ENCODE measurements at places on chromosomes 12 and 14.

- DNase-seq = no peak
These were observed 41.9 kb upstream of the BEGAIN start for GRCh38 chr14:100629098-100629497.

DNA sequence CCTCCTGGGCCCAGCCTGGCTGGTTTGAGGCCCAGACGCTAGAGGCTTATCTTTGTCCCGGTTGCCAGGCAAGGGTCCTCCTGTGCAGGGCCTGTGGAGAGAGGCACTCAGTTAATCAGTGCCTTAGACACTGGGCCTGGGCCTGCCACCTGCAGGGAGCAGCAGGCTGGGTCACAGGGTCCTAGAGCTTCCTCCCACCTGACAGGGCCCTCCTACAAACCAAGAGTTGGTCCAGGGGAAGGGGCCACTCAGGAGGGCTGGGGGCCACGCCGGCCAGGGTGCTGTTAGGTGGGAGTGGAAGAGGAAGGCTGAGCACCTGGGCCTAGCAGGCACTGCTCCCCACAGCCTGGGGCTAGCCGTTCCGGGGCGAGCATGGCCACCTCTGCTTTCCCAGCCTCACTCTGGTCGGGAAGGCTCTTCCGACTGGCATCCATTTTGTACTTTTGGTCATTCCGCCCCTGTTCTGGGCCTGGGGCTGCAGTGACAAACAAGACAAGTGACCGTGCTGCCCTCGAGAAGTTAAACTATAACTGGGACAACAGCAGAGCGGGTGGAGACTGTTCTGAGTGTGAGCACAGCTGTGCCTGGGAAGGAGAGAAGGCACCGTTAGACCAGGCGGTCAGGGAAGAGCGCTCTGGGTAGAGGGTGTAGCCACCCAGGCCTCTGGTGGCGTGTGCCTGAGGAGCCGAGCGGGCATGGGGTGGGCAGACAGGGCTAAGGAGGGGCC, 27.2 kb downstream of the FBRSL1 start:
- no peak for DNase-seq

DNA sequence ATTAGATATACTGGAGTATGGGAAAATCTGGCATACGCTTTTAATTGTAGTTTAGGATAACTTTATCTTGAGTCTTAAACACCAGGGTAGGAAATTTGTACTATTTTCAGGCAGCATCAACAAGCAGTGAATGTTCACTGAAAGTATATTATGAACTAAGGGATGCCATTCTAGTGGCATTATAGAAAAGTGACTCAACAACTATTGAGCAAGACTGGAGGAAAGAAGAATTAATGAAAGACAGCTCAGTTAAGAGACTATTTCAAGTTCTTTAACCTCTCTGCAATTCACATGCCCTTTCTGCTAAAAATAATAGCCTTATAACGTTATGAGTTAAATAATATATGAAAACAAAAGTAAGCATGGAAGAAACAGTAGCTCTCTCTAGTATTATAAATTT, 343.1 kb downstream of the FSCB start:
- no peak for DNase-seq

DNA sequence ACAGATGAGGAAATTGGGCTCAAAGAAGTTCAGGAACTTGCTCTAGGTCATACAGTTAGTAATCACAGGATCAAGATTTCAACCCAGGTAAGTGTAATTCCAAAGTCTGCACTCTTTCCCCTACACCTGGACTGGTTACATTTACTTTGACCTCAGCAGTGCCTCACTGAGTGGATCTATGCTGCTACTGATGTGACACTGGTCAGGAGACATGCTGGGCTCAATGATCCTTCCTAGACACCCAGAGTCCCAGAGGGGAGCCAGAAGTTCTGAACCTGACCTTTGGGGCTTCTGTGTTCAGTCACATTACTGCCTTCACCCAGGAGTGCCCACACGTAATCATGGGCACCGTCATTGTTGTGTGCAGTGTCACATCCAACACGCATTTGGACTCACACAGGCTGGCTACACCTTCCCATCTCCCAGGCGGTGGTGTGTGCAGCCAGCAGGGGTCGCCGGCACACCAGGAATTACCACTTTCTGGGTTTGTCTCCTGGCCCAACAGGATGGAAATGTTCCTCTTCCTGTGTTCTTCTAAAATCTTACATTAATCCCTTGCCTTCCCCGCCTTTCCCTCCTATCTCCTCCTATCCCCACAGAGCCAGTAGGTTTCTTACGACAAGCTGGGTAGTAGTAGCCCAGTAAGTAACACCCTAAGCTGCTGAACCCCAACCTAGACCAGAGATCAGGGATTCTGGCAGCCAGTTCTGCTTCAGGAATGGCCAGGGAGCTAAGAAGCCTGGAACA, 25.6 kb downstream of the CALCOCO1 start:
- DNase-seq = peak; percentile 88

DNA sequence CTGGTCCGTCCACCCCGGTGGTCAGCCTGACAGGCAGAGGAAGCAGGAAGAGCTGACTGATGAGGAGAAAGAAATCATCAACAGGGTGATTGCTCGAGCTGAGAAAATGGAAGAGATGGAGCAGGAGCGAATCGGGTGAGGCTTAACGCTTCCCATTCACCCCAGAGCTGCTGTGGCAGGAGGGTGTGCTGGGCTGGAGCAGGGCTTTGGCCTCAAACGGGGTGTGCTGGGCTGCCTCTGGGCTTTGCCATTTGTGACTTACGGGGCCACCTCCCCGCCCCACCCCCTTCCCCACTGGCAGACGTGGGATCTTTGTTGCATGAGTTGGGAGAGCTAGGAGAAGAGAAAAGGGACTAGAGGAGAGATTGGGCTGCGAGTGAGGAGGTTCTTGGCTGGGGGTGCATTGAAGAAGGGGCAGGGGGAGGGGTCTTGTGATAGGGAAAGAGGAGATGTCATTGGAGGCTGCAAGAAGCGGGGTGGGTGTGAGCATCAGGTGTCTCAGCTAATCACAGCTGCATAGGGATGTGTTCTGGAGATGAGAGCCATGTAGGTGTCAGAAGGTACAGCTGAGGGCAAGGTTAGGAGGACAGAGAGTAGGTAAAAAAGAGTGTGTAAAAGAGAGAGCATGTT, 56.3 kb downstream of the RPH3A start:
- DNase-seq = no peak

GRCh38 chr14:57796556-57796955, 69.3 kb downstream of the SLC35F4 start:
- no peak for DNase-seq

DNA sequence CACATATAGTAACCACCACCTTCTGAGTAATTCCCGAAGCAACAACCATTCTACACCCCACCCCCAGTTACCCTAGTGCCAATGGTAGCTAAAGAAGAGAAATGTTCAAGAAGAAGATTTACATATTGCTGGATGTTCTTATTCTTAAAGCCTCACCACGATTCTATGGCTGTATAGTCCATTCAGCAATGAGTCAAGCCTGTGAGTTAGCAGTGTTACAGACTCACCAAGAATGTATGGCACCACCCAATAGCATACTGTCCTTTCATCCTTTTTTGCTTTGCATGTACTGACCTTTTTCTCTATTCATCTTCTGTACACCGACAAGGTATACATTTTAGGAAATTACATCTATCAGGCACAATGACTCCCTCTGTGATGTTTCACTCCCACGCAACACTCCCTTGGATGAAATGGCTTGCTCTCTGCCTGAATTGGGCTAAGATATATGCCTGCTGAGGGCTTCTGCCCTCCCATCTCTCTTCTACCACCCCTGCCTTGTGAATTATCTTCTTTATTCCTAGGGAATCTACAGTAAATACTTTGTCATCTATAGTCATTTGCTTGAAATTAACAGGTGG, 945.8 kb downstream of the DIO2 start:
- no peak for DNase-seq

GRCh38 chr12:104201238-104202001, 14.2 kb upstream of the TXNRD1 start:
- DNase-seq = peak; percentile 82

GRCh38 chr14:91237219-91237618, 7.3 kb downstream of the GPR68 start:
- DNase-seq = no peak

Data from NCI-H82 (cell line).